ENCODE measurements at places on chromosomes 4 and X.

DNA sequence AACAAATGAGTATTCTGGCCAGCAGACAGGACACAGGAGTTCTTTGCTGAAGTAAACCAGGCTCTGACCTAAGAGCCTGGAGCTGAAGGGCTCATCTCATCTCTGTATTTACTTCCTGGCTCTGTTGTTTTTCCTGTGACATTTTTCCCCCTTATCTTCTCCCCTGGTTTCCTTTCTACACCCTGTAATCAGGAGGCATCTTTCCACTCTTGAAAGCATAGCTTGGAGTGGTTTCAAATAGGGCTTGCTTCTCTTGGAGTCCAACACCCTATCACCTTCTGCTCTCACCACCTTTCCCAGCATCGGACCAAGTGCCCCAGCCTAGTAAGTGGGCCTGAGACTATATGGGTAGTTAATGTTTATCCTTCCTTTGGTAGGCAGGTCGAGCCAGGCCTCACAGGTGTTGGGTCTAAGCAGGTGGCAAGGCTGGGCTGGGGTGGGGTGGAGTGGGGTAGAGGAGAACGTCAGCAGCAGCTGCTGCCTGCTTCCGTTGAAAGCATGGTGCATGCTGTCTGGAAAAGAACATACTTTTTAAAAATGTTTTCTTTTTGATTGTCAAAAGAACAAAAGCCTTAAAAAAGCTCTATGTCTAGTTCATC is 1.2 kb downstream of the DRP2 start:
- no peak for DNase-seq

GRCh38 chr4:36322921-36323354 is 41.5 kb downstream of the DTHD1 start:
- no peak for DNase-seq

DNA sequence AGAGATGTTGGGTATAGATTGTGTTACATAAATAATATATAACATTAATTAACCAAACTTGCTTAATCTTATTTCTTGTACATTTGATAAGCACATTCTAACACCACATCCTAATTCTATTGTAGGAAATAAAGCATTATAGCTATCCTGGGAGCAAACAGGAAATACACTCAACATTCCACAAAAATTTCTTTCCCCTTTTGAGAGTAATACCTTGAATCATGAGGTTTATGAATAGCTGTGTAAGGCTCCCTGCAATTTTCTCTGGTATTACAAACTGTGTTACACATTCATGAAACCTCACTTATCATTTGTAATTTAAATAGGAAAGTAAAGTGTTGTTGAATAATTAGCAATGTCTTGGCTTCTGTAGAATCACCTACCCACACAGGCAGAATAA is 95.1 kb downstream of the TMEM47 start:
- DNase-seq = no peak

DNA sequence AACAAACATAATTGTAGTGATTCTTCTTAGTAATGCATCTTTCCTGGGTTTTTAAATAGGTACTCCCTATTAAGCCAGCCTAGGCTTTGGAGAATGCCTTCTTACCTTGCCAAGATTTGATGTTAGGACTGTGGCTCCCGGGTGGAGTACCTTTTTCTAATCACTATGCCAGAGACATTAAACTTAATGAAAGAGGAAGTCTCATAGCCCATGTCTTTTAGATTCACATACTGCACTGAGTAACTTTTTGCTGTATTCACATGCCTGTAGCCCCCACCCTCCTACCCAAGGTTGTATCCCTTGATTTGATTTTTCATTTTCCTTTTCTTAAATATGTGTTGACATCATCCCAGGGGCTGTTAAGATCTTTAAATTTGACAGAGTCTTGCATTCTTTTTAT is 104.2 kb upstream of the TLR2 start:
- no peak for DNase-seq

GRCh38 chrX:43504394-43504793 is 151.7 kb upstream of the MAOA start:
- no peak for DNase-seq

DNA sequence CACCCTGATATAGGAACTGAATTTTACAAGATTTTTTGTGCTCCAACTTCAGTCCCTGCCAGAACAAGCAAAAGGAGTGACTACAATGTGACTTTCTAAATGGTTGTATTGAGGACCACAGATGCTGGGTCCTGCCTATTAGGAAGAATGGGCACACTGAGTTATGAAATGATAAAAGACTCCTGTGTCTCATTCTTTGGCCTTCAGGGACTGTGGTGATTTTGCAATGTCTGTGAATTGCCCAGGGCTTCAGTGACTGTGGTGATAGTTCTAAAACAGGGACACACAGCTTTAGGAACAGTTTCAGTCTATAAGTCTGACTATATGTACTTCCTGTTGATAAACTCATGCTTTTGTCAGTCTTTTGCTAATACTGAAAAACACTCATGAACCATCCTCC is 210.2 kb downstream of the DMD start:
- DNase-seq = no peak

GRCh38 chrX:71367396-71367795 is 1.2 kb downstream of the TAF1 start:
- DNase-seq = no peak

GRCh38 chrX:22366906-22367305 is 94.2 kb downstream of the CBLL2 start:
- no peak for DNase-seq

DNA sequence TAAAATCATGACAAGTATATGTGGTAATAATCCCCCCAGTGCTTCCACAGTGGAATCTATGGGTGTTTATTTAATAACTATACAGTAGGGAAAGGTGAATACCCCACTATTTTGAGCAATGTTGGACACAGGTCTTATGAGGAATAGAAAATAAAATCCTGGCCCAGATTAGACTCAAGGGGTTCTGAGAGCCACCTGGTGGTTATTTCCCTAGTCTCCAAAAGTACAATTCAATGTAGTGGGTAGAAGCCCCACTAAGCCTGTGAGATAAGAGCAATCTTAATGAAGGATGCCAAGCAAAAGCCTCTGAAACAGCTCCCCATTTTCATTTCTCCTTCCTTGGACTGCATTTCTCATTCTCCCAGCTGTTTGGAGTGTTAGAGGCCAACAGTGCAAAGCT is 328.2 kb upstream of the NR3C2 start:
- DNase-seq = no peak

DNA sequence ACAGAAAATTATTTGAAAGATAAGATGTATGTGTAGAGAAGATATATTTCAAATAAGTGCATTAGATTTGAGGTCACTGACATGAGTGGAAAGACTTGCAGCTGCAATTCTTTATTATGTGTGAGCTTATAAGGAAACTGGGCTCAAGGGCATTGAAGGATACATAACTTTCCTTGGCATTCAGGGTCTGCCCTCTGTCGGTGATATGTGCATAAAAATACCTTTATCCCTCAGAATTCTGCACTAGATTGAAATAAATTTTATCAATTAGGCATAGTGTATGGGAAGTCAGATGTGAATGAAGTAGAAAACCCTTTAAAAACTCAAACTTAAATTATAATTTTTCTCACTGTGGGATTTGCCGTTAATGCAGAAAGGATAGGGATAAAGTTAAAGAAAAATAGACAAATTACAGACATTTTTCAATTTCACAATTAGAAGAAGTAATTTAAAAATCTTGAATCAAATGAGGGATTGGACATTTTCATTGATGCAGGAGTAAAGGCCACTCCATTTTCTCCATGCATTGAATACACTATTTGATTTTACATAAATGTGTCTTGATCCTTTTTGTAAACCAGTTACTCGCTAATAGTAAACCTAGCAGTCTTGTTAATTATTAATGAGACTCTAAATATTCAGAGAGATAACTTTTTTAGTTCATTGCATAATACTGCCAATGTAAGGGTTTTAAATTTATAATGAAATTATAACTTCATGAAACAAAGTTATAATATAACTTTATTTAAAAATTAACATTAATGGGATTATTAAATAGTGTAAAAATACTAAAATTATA is 21.0 kb upstream of the ETNPPL start:
- no peak for DNase-seq

DNA sequence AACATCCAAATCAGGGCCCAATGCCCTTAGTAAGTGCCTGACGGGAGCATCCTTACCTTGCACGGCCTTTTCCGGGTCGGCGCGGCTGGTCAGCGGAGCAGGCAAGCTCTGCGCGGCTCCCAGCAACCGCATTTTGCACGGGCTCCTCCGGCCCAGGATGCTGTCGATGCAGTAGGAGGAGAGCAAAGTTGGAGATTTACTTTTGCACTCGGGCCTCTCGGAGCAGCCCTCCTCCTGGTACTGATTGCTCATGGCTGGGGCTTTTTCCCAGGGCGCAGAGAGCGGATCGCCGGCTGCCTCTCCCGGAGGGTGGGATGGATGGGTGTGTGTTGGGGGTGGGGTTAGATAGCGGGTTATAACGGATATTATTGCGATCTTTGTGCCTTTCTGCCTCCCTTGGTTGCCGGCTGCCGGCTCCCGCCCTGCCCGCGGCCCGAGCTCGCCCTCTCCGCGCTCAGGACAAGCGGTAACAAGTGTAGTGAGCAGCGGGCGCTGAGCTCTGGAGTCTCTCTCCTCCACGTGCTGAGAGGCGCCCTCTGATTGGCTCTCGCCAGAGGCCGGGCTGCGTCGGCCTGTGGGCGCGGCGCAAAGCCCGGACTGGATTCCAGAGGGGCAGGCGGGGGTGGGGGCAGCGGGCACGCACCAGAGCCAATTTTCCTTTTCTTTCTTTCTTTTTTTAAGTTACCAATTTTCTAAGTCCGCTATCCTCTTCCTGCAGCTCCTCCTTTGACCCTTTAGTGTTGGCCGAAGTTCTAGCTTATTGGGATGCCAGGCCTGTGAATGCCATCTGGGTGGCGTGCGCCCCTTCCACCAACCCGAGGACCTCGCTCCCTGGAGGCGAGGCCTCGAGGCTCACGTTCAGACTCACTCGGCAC is at the start of gene ARX:
Gene ARX, minus strand, starts transcription at position 480 of the 875 bp plus-strand sequence. Its CDS starts 228 bp downstream, at position 252.
- DNase-seq = no peak

DNA sequence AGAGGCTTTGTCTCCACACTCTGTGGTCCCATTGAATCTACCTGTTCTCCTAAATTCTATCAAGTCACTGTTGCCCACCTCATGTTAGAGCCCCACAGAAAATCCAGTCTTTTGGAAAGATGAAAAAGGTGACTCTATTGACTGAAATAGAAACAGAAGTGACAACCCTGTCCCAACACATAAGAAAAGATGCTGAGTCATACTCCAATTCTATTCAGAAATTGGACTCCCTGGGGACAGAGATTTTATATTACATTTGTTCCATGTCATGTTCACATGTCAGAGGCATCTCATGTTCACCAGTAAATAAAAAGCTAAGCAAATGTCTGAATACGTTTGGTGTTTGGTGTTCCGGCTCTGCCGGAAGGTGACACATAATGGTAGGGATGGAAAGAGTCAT is 2.9 kb upstream of the GRPR start:
- DNase-seq = no peak

DNA sequence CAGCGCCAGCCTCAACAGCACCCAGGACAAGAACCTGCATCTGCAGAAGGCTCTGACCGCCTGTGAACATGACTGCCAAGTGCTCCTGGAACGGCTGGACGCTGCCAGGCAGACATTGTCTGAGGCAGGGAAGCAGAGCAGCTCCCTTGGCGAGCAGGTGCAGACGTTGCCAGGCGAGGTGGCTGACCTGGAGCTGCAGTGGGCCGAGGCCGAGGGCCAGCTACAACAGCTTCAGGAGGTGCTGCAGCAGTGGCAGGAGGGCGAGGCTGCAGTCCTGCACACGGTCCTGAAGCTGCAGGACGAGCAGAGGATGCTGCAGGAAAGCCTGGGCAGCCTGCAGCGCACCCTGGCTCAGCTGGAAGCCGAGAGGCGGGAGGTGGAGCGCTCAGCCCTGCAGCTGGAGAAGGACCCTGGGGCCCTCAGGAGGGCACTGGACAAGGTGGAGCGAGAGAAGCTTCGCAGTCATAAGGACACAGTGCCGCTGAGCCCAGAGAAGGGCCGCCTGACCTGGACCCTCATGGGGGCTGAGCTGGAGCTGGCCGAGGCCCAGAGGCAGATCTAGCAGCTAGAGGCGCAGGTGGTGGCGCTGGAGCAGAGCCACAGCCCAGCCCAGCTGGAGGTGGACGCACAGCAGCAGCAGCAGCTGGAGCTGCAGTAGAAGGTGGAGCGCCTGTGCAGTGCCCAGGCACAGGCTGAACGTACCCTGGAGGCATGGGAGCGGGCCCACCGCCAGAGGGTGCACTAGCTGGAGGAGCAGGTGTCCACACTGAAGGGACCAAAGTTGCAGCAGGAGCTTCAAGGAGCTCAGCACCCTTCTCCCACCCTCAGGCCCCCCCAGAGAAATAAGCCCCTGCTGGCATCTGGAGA is 16.4 kb downstream of the SMIM10L2A start:
- DNase-seq = no peak

GRCh38 chr4:113051361-113051760 is 1.9 kb downstream of the ANK2 start:
- DNase-seq = no peak

DNA sequence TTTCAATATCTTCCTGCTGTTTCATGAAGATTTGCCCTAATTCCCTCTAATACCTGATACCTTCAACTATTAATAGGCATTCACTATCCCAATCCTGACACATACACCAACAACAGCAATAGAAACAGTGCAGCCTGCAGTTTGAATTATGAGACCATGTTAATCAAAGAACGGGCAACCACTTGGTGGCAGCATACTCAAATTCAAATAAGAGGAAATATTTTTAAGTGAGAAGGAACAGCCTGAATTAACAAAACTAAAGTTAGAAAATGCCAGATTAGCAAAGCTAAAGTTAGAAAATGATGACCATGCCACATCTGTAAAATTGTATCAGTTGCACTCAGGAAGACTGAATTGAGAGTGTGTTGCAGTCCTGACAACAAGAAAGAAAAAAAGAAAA is 204.9 kb downstream of the SMARCA1 start:
- DNase-seq = no peak

Measured in vagina (tissue), 2 donors.